Activated T-cell treated with anti-CD3 and anti-CD28 coated beads for 4 hours (primary cell): ENCODE measurements at places on chromosomes 12 and 14.

DNA sequence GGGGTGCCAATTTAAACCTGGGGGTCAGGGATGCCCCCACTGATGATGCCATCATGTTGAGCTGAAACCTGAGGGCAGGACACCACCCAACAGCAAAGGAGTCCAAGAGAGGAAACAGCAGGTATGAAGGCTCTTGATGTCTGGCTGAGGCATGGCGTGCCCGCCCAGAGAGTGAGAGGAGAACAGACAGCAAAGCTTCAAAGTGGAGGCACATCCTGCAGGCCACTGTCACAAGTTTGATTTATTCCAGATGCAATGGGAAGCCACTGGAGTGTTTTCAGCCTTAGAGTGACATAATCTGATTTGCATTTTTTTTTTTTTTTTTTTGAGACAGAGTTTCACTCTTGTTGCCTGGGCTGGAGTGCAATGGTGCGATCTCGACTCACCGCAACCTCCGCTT, 34.8 kb downstream of the IRF2BPL start:
- DNase-seq: no peak

DNA sequence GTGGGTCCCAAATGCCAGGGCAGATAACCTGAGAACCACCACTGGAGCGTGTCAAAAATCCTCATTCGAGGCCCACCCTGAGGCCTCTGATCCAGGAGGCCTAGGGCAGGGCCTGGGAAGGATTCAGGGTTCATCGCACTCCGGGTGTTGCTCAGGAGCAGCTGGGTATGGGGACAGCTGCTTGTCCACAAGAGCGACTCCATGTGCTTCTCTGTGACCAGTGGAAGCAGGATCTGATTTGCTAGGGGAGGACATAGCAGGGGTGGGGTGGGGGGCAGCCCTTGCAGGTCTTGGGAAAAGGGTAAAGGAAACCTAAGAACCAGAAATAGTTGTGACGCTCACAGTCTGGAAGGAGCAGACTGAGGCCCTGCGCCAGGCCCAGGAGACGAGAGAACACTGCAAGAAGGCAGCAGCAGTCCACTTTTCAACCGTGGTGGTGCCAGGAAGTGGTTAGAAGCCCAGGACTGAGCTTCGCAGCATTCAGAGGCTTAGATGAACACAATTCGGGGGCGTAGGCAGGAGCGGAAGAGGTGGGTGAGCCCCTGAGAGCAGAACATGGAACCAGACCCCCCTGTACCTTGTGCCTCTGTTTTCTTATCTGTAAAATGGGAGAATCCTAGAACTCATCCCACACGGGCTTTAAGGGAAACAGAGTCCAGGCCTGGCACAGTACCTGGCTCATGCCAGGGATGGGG, 33.7 kb downstream of the ITPK1 start:
- DNase-seq: peak; percentile 29

GRCh38 chr12:77841521-77841920, 10.8 kb downstream of the NAV3 start:
- no peak for DNase-seq

GRCh38 chr12:96327889-96328288, 72.3 kb downstream of the CDK17 start:
- DNase-seq: no peak

- no peak for DNase-seq
These were observed 747.4 kb downstream of the VRK1 start for GRCh38 chr14:97544571-97544970.

GRCh38 chr12:118498171-118498570, 121.8 kb downstream of the SUDS3 start:
- no peak for DNase-seq

GRCh38 chr14:78022059-78022458, 148.1 kb upstream of the NRXN3 start:
- DNase-seq: no peak

DNA sequence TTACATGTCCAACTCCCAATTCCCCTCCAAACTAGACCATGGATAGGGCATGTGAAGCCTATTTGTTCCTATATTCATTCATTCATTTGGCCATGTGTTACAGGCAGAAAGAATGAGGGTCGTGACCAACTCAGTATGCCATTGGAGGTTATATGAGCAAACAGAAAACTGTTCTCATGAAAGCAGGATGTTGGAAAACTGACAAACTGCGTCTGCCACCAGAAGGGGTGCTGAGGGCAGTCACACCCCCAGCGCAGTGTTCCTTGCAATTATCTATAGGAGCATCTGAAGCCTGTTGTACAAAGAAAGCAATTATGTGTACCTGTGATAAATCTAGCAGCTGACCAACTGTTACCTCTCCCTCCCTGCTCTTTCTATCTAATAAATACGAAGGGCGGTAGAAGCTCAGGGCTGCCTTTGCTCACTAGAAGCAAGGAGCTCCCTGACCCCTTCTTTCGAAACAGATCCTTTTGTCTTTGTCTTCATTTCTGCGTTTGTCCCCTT, 21.1 kb downstream of the ENTPD5 start:
- no peak for DNase-seq

DNA sequence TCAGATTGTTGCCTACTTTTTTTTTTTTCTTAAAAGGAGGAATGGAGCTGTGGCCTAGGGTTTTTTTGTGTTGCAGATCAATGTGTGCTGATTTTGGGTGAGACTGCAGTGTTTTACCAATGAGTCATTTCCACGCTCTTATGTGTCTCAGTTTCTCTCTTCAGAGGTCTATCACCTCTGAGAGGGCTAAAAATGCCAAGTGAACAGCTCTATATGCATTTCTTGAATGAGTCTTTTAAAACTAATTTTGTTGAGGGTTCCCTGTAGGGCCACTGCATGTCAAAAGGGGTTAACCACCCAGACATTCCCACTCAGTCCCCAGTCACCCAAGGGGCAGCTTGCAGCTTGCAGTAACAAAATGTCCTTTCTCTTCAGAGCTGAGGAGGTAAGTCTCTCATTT, 24.3 kb upstream of the GLIPR1L2 start:
- no peak for DNase-seq

DNA sequence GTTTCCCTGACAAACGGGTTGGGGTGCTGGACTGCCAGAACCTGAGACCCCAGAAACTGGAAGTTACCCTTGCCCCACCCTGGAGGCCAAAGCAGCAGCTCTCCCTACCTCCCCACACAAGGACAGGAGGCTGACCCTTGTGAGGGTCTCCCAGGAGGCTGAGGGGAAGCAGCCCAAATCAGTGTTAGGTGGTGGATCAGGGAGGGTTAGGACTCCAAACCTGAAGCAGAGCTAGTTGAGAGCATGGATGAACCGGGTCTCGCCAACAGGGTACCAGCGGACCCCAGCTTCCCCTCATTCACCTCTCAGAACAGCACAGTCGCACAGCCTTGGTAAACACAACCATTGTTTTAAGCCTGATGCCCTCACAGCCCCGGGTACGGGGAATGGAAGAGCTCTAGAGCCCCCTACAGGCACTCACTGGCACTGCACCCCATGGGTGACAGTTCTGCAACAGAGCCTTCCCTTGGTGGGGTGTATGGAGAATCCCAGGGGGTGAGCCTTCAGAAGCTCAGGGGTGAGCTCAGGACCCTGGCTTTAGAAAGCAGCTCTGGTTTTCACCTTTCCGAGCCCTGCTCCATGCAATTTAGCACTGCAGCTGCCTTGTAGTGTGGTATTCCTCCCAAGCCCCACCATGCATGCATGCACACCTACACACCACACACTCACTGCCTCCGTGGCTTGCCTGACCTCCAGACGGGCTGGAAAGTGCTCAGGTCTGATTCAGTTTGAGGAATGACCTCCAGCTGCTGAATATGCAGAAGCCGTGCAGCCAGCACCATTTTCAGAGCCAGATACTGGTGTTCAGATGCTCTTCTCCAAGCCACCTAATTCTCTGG, 11.2 kb downstream of the ESRRB start:
- peak; percentile 30 for DNase-seq

GRCh38 chr14:85402569-85403162, 127.3 kb upstream of the FLRT2 start:
- DNase-seq: no peak

GRCh38 chr12:65171073-65171472, 1.7 kb downstream of the LEMD3 start:
- no peak for DNase-seq

DNA sequence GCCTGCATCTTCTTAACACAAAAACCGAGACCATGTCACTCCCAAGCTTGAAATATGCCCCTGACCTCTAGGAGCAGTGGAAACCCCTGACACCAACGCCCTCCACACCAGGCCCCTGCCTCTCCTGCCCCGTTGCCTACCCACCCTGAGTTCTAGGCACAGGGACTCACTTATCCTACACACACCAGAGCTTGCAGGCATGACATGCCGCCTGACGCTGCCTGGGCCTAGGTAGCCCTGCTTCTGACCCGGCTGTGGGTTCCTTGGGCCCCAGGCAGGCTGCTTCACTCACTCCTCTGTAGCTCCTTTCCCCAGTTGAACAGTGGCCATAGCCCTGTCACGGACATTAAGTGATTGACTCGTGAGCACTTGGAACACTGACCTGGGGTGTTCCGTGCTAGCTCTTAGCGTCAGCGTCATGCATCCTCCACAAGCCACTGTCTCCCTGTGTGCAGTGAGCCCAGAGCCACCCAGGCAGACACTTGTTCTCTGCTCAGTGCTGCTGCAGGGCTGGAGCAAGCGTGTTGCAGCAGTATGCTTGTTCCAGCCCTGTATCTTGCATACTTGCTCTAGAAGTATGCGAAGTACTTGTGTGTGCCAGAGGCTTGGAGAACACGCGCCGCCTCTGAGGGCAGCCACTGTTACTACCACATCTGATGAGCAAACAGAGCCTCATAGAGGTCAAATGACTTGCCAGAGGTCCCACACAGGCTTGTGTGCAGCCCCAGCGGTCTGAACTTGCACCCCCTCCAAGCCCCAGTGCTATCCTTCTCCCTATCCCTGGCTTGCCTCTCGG, 15.6 kb downstream of the OTUB2 start:
- DNase-seq: no peak

DNA sequence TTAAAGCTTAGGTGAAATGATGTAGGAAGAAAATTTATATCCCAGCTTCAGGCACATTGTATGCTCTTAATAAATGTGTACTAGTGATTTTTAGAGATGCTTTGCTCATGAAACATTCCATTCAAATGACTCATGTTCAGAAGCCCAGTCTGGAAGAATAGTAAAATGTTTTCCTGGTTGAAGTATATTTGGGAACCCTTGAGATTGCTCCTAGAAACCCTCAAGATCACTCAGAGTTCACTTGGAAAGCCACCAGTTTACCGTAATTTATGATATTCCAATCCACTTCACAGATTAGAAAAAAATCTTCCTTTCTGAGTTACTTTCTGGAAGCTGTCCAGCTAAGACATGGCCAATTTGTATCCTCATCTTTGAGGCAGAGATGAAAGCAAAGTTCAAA, 186.4 kb downstream of the SYT10 start:
- no peak for DNase-seq

GRCh38 chr12:7602277-7602676, 63.4 kb downstream of the APOBEC1 start:
- DNase-seq: no peak

DNA sequence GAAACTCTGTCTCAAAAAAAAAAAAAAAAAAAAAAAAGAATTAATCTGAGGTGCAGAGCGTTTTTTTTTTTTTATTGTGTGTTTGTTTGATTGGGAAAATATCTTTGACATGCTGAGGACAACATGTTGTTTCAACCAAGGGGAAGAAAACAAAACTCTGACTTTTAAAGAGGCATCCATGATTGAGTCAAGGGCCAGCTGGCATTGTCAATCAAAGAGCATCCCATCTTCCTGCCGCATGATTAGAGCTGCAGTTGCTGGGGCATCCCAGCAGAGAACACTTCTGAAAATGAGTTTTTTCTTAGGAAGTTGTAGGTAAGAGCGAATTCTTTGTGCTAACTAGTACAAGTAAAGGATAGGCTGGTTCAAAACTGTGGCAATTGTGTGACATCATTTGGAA, 200.9 kb upstream of the DAAM1 start:
- DNase-seq: no peak

GRCh38 chr14:36111822-36112583, 64.5 kb downstream of the PTCSC3 start:
- DNase-seq: no peak

DNA sequence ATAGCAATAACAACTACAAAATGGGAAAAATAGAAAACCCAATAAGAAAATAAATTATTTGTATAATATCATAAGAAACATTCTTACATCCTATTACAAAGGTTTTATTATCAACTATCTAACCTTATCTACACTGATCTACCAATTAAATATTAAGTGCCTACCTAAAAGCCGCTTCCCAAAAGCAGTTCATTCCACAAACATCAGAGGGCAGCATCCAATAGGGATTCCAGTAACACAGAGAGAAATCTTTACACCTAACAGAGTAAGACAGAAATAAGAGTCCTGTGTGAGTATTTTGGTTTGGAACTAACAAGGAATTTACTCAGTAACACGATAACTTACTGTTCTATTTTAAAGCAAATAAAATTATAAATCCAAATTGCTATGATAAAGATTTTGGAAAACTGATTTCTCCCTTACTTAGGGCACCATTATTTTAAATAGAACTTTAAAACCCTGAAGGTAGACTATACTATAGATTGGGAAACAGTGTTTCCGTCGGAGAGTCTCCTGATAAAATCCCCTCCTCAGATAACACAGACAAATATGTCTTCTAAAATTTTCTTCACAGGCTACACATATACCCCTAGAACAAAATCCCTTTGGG, 15.0 kb downstream of the GXYLT1 start:
- no peak for DNase-seq

DNA sequence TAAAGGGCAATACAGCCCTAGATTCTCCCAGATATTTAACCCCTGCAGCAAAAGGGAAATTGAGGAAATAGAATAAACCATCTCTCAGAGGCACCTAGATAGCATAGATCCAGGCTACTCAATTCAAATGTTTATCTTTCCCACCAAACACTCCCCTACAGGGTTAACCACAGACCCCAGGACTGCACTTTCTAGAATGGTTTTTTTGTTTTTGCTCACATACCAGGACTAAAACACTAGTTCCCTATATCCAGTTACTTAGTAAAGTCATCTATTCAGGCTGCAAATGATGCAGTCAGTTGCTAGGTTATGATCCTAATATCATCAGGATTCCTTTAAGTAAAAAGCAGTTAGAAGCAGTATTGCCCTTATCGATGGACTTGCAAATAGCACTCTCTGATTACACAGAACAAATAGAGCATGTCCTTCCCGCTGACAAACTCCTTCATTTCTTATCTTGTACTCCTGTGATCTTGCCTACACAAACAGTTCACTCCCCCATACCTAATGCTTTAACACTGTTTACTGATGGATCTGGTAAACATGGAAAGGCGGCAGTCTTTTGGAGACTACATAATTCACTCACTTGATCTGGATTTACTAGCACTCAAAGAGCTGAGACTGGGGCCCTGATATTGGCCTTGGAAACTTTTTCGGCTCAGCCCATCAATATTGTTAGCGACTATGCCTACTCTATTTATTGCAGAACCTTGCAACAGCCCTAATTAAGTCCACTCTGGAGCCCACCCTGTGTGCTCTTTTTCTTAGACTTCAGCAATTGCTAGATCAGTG, 257.2 kb upstream of the DIO2 start:
- no peak for DNase-seq

- DNase-seq: no peak
These were observed 18.2 kb upstream of the STRAP start for GRCh38 chr12:15863984-15864383.

DNA sequence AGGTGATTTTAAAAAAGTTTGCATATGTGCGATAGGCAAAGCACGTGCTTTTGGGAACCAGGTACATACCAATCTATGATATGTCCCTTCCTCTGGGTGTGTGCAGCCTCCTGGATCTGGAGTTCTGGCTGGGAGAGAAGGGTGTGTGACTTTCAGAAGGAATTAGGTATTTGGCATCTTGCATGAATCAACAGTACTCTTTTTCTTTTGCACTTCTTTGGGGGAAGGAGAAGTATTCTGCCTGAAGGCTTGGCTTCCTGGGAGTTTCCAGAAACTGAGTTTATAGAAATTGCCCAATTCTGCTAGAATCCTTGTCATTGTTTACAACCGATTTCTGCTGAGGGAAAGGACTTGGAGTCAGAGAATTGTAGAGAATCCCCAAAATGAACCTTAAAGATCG, 2.9 kb upstream of the CLMN start:
- DNase-seq: no peak
